Right renal cortex interstitium (tissue), 3 donors: ENCODE measurements at places on chromosomes 16 and 17.

GRCh38 chr16:17346621-17347569 lies 123.9 kb downstream of the XYLT1 start:
- DNase-seq, result no peak

DNA sequence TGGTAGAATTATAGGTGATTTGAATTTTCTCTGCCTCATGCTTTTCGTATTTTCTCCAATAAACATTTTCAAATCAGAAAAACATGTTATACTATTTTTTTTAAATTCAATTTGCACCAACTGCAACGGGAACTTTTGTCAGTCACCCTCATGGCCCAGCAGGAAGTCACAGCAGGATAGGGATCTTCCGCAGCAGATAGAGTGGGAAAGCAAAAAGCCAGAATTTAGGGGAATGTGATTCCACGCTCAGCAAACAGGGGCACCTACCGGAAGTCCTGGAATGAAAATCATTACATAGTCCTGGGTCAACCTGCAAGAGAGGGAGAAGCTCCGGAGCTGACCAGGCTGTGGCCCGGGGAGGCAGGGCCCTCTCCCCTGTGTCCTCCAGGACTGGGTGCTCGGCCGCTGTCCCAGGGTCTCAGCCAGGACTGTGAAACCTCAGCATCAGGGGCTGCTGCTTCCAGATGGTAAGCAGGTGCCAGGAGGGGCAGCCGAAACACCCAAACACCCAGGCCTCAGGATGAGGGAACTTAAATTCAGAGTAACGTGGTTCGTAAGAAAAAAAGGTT lies 3.9 kb downstream of the SLC47A2 start:
- no peak for DNase-seq

DNA sequence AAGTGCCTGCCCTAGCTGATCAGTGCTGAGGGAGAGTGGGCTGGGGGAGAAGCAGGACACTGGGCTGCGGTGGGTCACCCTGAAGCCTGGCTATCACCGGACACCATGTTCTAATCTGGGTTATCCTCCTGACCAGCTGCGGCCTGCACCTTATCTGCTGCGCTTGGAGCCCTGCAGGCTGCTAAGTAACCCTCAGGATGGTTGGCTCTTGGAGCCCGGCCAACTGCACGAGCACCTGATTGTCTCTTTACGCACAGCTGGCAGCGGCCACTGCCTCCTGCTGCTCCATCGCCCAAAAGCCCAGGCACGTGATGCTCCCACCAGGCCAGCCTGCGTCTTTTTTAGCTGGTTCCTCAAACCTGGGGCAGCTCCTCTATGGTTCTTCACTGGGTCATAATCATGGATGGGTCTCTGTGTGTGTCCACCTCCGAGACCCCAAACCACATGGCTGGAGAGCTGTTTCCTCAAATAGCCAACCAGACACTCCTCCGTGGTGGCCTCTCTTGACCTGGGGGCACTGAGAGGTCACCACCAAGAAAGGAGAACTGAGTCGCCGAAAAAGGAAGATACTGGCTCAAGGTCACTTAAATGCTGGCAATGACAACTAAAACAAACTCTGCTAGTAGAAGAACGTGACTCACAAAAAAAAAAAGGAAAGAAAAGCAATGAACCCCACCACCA lies 21.7 kb downstream of the SPHK1 start:
- DNase-seq, result no peak

DNA sequence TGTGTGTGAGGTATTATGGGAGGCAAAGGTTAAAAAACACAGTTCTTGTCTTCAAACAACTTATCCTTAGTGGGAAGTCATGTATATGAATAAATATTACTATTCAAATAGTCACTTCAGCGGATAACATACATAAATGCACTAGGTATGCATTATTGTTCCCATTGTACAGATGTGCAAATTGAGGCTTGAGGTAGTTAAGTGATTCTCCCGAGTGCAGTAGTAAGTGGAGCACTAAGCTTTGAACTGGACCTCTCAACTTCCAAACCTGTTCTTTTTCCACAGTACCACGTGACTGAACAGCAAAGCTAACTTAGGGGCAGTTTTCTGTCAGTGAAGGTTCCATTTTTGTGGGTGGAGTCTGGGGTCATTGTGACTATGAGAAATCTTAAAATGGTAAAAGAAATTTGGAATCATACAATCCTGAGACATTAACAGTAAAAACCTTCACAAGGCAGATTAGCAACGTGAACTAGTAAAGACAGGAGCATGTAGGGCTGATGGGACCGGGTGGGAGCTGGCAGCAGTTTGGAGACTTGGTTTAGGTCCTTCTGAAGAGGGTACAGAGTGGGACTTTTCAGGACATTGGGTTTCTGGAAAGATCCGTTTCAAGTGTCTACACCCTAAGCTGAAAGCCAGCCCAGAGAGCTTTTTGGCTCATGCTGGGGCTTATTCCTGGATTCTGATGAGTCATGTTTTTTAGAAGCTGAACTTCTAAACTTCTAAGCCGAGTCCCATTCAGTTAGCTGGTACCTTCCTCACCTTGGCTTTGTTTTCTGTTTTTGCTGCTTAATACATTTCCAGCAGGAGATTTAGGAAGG lies 204.9 kb downstream of the PRKCA start:
- DNase-seq, result no peak

- DNase-seq, result no peak
Observed at GRCh38 chr16:24069036-24069590, 187.0 kb upstream of the CACNG3 start.

DNA sequence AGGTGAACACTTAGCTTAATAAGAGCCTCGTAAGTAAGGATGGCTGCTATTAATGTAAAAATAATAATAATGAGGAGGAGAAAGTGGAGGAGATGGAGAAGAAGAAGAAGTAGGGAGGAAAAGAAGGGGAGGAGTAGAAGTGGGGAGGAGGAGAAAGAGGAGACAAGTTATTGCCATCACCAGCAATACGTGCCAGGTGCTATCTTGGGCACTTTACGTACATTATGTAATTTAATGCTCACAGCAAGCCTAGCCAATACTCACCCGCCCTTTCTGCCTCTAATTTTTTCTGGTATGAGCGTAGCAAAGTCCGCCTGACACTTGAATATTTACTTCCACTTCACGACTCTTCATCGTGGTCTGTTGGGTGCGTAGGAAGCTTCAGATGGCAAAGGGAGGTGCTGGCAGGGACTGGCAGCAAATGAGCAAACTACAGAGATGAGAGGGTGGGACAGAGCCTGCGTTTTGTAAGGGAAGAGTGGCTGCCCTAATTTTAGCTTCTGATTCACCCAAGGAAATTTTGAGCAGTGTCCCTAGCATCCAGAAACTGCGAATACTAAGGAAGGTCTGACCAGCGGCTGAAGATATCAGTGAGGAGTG lies 42.1 kb upstream of the CDH13 start:
- no peak for DNase-seq
